ENCODE measurements at places on chromosomes 5 and 9.

DNA sequence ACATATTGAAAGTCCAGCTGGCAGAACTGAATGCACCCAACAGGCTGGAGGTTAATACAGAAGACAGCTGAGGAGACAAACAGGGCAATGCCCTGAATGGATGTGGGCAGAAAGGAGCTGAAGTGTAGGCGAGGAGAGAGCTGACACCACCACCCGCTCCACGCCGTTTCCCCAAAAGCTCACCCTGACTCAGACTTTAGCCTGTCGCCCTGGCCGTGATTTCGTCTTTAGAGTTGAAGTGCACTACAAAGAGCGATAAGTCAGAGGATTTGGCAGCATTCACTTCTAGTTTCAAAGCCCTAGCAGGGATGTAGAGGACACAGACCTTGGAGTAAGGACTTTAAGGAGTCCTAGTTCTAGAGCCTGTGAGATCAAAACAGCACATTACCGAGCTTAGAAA, 2.2 kb upstream of the ERAP1 start:
- no peak for DNase-seq

- no peak for DNase-seq
Measured at GRCh38 chr9:124593651-124594058, 86.5 kb upstream of the NR5A1 start.

GRCh38 chr9:90442723-90443122, 199.9 kb downstream of the DIRAS2 start:
- no peak for DNase-seq

DNA sequence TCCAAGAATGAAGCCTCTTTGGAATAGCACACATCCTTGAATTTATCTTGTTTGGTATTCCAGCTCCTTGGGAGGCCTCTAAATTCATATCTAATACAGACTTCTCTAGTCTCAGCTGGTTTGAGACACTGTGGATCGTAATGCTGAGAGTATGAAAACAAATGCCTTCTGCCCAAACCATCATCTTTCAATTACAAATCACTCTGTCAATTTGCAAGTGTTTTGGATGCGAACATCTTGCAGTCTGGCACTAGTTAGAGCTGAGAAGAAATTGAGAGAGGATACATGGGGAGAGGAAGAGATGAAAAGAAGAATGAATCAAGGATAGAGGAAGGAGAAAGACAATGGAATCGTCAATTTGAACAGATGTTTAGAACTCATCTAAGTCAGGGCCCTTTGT, 342.6 kb downstream of the ASTN2 start:
- no peak for DNase-seq

DNA sequence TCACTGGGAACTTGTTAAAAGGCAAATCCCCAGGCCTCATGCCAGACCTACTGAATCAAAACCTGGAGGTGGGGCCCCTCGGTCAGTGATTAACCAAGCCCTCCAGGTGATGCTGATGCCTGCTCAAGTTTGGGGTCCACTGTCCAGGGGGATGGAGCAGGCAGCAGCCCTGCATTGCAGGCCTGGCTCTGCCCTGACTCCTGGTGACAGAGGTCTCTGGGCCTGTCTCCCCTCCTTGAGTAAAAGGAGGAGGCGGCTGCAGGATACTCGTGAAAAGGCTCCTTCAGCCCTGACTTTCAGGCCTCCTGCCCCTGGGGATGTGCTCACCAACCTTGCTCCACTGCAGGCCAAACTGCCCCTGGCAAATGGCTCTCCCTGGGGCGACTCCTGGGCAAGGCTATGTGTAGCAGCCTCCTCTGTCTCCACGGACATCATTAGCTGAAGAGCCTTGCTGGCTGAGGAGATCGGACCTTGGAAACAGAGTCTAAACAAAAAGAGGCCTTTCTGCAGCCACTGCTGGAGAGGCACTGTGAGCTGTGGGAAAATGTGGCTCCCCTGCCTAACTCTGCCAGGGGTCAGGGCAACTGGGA, 134.8 kb upstream of the ALDH1B1 start:
- DNase-seq: no peak

DNA sequence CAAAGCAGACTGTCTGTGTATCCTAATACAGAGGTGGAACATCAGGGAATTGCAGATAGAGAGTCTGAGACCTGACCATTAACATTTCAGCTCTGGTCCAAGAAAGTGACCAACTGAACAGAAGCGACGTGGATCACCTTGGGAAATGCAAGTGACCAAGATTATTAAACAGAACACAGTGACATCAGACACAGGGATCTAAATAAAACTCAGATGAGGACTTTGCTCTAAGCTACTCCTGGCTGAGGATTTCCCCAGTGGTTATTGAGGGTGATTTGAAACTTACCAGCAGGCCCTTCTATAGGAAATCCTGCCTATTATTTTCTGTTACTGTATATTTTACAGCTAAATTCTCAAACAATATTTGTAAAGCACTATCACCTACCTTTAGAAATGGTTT, 436.0 kb downstream of the TMEM38B start:
- DNase-seq: no peak

GRCh38 chr5:97544240-97544639, 361.2 kb upstream of the RIOK2 start:
- no peak for DNase-seq

DNA sequence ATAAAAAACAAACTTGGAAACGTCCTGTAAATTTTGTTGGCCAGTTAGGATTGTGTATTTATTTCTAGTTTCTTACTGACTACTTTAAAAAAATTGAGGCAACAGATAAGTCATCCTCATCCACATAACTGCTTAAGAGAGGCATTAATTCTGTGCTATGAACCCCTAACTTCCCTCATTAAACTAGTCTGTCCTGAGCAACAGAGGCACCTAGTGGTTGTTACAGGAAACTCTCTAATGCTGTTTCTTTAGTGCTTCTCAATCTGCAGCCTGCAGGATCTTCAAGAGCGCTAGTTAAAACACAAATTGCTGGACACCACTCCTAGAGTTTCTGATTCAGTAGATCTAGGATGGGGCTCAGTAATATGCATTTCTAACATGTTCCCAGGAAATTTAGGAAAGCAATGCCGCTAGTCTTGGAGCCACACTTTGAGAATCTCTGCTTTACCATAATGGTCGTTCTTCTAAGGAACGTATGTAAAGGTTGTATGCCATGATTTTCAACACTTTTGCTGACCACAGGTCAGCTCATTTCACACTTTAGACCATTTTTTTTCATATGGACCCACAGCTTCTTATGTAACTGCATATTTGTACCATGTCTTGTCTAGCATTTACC, 410.1 kb upstream of the SMARCA2 start:
- DNase-seq: peak; percentile 8

DNA sequence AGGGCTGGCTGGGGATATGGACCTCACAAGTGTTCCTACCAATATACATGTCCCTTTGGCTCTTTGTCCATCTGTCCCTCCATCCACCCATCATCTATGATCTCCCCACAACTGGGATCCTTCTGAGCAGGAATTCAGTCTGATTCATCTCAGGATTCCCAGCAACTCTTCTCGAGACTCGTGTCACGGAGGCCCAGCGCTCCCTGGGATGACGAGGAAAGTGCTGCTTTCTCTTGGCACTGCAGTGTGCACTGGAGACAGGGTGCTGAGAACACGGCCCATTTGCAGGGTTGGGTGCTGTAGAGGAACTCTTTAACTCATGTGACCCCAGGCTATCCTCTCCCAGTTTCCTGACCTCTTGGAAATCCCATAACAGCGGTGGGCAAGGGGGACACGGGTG, 72.9 kb downstream of the ANGPTL2 start:
- no peak for DNase-seq

GRCh38 chr5:92548346-92548745, 1032.7 kb downstream of the NR2F1-AS1 start:
- no peak for DNase-seq

DNA sequence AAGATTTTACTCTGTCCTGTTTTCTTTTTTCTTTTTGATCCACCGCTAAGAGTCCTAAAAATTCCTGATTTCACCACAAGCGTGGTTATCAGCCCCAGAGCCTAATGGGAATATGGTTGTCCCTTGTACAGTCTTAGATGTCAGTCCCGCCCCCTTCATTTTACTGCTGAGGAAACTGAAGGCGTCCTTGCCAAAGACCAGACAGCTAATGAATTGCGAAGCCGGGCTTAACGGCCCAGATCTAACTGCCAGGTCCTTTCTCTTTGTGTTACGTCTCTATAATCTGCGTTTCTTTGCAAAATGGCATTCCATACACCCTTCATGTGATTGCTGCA, 497 bp downstream of the NSA2 start:
- peak; percentile 18 for DNase-seq

DNA sequence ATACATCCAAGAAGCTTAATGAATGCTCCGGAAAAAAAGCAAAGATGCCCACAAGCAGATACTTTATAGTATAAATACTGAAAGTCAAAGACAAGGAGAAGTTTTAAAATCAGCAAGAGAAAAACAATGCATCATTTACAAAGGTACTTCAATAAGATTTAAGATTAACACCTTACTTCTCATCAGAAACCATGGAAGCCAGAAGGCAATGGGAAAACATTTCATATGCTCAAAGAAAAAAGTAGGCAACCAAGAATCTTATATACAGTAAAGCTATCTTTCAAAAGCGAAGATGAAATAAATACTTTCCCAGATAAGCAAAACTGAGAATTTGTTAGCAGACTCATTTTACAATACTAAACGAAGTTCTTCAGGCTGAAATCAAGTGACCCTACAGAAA, 51.1 kb downstream of the ABHD17B start:
- DNase-seq: no peak

- DNase-seq: no peak
Measured at GRCh38 chr5:108386345-108387061, 4.6 kb upstream of the FBXL17 start.

DNA sequence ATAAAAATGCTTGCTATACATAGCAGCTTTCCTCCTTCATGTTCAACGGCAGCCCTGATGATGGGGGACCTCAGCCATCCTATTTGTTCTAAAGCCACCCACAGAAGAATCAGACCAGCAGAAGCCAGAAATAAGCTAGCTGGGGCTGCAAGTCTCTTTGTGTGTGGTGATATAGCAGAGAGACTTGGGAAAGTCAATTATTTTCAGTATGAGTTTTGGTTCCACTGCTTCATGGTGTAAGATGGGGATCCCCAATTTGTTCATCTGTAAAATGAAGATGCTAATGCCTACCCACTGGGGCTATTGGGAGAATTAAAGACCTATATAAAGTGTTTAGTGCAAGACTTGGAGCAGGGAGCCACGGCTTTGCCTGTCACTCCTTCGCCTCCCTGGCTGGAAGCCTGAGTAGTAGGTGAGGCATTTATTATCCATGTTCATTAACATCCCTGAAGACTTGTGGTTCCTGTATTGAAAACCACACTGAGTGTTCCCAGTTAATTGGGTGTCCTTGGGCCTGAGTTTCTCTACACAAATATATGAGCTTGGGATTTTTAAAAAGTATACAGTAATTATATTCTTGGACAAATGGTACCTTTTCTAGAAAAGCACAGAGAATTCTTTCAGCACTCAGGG, 210.1 kb upstream of the SLC24A2 start:
- no peak for DNase-seq

DNA sequence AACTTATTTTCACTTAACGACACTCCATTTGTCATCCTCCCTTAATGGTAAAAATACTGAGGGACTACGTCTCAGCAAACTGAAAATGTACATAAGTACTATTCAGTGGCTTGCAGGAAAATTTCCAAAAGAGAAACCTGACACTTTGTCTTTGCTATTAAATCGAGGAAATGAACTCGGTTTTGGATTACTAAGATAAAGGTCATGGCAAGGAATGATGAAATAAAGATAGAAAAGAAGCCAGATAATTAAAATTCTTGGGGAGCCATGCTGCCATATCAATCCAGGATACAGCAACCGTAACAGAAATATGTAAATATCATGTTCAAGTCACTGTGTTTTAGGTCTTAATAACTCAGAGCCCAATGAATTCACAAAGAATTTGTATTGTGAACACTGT, 647.8 kb downstream of the CDH9 start:
- DNase-seq: no peak

DNA sequence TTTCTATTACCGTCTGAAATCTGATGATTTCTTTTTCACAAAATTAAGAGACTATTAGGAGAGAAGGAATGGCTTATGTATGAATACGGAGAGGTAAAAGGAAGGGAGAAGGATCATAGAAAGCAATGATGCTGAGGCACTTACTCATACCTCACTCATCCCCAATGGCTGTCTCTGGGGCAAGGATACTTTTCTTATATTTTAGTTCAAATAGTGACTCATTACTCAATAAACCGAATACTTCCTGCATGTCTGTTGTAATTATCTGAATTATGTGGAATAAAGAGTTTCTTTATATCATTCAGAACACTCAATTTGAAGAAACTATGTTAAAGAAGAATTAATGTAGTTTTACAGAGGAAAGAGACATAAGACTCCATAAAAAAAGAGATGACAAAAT, 284.5 kb upstream of the NUDT12 start:
- no peak for DNase-seq

DNA sequence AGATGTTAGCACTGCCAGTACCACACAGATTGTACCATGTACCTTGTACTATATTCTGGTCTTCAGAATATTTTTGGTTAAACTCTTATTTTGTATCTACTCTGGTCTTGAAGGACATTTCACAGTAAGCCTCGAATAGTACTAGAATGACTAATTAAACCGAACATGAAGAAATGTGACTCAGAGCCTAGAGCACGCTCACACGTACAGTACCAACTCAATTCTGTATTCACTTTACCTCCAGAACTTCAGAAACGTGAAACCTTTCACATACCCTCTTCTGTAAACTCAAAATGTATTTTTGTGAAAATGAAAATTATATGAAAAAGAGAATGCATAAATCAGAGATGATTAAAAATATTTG, 112.8 kb downstream of the MVB12B start:
- DNase-seq: no peak

DNA sequence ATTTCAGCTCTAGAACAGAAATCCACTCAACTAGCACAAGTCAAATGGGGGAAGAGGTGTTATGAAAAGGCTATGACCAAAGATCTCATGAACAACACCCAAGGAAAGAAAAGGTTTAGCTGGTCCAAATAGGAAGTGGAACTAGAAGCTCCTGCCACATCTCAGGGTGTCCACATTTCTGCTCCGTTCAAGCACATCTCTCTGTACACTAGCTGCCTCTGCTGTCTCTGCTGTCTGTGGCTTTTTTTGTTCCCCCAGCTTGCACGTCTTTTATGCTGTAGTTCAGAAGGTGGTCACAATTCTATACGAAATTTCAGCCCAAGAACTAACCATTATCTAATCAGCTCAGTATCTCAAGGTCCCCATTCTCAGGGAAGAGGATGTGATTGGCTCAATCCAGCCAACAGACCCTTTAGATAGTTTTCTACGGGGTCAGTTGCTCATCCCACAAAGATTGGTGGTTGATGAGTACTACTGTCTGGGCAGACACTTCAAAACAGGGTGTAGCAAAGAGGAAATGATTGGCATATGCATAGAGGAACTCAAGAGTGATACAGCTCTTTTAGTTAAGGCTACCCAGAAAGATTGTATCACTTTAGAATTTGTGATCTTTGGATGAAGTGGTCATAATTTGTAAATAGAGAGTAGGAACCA, 44.0 kb downstream of the FANCC start:
- DNase-seq: no peak

DNA sequence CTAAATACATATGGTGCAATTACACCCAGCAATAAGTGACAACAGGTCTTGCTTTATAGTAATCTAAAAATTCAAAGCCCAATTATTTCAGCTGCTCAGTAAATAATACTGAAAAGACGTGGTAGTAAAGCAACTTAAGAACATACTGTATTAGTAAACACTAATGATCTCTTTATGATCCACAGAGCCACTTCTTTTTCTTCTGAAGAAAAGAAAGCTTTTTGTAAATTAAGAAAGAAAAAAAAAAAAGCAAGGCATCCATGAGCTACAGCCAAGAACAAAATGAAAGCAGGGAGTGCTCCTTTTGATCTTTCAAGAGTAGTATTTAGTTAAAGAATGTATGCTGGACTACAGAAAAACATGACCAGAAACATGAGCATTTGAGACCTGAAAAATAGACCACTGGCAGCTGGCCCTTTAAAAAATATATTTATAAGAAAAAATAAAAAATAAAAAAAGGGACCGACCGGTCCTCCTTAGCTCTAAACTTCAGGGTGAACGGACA, 348.7 kb downstream of the GLIS3 start:
- no peak for DNase-seq

Data from fibroblast of the conjunctiva (primary cell).